ENCODE measurements at places on chromosomes 4 and X. TPM values are rescaled to one million over a fixed set of nuclear protein-coding genes. Genes with fewer than 3 reads are reported as not detected.

DNA sequence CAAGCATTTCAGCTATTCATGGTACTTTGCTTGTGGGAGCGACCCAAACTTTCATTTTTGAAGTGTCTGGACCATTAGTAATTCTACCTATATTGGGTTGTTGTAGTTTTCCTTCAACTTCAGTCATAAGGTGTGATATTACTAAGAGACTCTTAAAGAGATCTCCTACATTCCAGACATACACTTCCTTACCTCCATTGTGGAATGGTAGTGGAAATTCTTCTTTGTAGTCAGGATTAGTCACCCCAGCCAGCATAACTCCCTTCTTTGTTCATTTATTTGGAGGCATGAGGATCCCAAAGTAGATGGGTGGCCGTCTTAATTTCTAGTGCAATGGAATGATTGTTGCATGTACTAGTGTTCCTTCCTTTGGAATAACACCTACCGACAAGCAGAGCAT, 991.4 kb downstream of the ARAP2 start:
- no peak for DNase-seq

DNA sequence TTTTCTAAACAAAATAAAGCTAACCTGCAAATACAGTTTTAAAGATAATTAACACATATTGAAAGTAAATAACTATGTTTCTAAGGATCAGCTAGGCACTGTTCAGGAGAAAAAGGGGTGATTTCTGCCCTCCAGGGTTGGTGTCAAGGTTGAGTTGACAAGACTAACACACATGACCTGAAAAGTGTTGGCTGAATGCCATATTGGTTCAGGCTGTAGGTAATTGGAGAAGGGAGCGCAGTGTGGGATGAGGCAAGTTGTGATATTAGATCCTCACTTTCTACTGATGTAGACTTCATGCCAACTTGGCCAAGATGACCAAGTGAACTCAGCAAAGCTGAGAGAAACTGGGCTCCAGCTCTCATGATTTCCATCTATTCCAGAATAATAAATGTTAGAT, 42.2 kb downstream of the PPM1K start:
- DNase-seq: no peak

Gene PLK4
- 3.6 TPM for total RNA-seq

- peak; percentile 4 for DNase-seq
Measured at GRCh38 chr4:37008199-37008598, 236.3 kb upstream of the NWD2 start.

DNA sequence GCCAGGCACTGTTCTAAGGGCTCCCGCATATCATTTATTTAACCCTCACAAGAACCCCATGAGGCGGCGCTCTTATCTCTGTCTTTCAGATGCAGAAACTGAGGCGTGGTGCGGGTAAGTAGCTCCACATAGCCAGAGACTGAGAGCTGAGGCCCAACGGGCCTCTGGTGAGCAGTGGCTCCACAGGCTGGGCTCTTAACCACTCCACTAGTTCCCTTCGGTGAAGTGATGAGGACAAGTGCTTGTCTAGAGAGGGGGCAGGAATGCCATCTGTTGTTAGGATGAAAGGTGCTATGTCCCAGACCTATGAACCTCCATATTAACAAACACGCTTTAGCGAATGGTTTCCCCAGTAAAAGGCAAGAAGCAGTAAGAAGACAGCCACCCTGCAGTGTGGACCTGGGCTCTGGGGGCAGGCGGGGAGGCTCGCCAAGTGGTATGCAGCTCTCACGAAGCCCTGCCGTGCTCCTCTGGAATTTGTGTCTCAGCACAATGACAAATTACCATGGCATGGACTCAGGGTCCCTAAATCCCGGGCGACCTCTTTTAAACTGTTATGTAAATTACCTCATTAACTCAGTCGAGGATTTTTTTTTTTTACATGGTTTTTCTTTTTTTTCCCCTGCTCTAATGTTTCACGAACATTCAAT, 20.9 kb upstream of the S100G start:
- no peak for DNase-seq

DNA sequence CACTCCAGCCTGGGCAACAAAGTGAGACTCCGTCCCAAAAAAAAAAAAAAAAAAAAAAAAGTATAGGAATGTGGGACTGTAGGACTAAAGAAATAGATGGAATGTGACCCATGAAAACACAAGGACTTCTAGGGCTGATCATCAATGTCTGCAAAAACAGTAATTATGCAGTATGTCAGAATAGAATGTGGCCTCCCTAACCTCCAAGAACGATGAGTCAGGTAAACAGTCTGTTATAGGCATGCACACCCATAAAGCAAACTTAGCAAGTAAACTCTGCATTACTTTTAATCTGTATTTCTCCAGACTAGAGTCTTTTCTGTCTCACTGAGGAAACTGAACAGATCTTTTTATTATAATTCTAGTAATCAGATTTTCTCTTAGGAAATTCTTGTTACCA, 233.4 kb downstream of the HNRNPD start:
- no peak for DNase-seq

Measured in lung microvascular endothelial cell (primary cell).